ENCODE measurements at places on chromosomes 5 and 9. TPM values are rescaled to one million over a fixed set of nuclear protein-coding genes. Genes with fewer than 3 reads are reported as not detected.

The PCDHB11 gene
- 0.13 TPM for polyA plus RNA-seq

The SLC6A19 gene
- polyA plus RNA-seq = not detected

The ZNF608 gene
- 10.6 TPM for polyA plus RNA-seq

The MRPS30 gene
- polyA plus RNA-seq = 37.3 TPM

The ELOVL7 gene
- polyA plus RNA-seq = 0.01 TPM

The COL15A1 gene
- polyA plus RNA-seq = not detected

The TRPM6 gene
- polyA plus RNA-seq = 0.01 TPM

The BRD9 gene
- 17.6 TPM for polyA plus RNA-seq

The TRAPPC13 gene
- 7.9 TPM for polyA plus RNA-seq

The LMNB1 gene
- polyA plus RNA-seq = 45.2 TPM

The CARTPT gene
- polyA plus RNA-seq = not detected

The FUBP3 gene
- polyA plus RNA-seq = 19.4 TPM

The OBP2B gene
- not detected for polyA plus RNA-seq

The PSD2 gene
- not detected for polyA plus RNA-seq

The NR2F1 gene
- polyA plus RNA-seq = 33.4 TPM

The TOR1B gene
- 27.0 TPM for polyA plus RNA-seq

The SH3GL2 gene
- polyA plus RNA-seq = 0.12 TPM

The PCDHGA12 gene
- 3.2 TPM for polyA plus RNA-seq

The SNCB gene
- not detected for polyA plus RNA-seq

The SLCO4C1 gene
- polyA plus RNA-seq = not detected

The SLC4A9 gene
- not detected for polyA plus RNA-seq

The BNC2 gene
- polyA plus RNA-seq = 12.1 TPM

The CYLC2 gene
- polyA plus RNA-seq = not detected

The IQGAP2 gene
- polyA plus RNA-seq = 4.5 TPM

The THOC3 gene
- 39.4 TPM for polyA plus RNA-seq

The PLAC8L1 gene
- 0.80 TPM for polyA plus RNA-seq

The OR1L6 gene
- polyA plus RNA-seq = not detected

The PCDHB8 gene
- 0.11 TPM for polyA plus RNA-seq

The ANKRD18B gene
- 1.4 TPM for polyA plus RNA-seq

The FBP2 gene
- polyA plus RNA-seq = not detected

The FAM221B gene
- polyA plus RNA-seq = not detected

The LCN15 gene
- not detected for polyA plus RNA-seq

The TMEM252 gene
- polyA plus RNA-seq = not detected

The SLC9A3 gene
- 0.79 TPM for polyA plus RNA-seq

The PCDHB7 gene
- 0.57 TPM for polyA plus RNA-seq

The WWC1 gene
- 0.03 TPM for polyA plus RNA-seq

The CCL27 gene
- polyA plus RNA-seq = not detected

The LCN6 gene
- 0.17 TPM for polyA plus RNA-seq
